Kidney (tissue), 22 donors: ENCODE measurements at places on chromosomes 7 and 10. TPM values are rescaled to one million over a fixed set of nuclear protein-coding genes. Genes with fewer than 3 reads are reported as not detected.

- no peak overlapping the region for H3K27ac ChIP-seq
- H3K36me3 ChIP-seq, result peaks cover 16% of the 10 kb centered on the region
- no peaks in the 10 kb centered on the region for H3K4me1 ChIP-seq
- no peak overlapping the region for H3K4me3 ChIP-seq
- H3K27me3 ChIP-seq, result no peaks in the 10 kb centered on the region
These were observed 7.2 kb upstream of the PPP3CB start for GRCh38 chr10:73503037-73503436.

GRCh38 chr10:33453081-33454025 lies 118.9 kb upstream of the NRP1 start:
- DNase-seq, result no peak
- no peak overlapping the region for H3K27ac ChIP-seq
- H3K4me1 ChIP-seq, result no peaks in the 10 kb centered on the region
- H3K36me3 ChIP-seq, result no peaks in the 10 kb centered on the region
- H3K27me3 ChIP-seq, result no peaks in the 10 kb centered on the region

DNA sequence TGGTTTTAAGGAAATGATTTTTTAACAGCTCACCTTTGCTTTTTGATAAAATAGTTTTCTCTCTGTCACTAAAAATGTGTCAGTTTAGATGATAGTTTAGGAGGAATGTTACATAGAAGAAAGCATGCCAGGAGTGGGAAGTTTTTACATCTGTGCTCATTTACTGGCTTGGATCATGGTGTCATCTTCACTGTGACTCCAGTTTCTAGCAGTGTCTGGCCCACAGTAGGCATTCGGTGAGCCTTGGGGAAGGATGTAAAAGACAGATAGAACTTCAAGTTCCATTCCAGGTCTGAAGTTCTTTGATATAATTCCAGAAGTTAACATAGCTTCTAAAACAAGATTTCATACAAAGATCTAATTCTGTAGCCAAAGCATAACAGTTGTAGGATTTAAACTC lies 259.2 kb downstream of the BICC1 start:
- no peaks in the 10 kb centered on the region for H3K27me3 ChIP-seq
- H3K27ac ChIP-seq, result no peak overlapping the region
- no peak for DNase-seq

DNA sequence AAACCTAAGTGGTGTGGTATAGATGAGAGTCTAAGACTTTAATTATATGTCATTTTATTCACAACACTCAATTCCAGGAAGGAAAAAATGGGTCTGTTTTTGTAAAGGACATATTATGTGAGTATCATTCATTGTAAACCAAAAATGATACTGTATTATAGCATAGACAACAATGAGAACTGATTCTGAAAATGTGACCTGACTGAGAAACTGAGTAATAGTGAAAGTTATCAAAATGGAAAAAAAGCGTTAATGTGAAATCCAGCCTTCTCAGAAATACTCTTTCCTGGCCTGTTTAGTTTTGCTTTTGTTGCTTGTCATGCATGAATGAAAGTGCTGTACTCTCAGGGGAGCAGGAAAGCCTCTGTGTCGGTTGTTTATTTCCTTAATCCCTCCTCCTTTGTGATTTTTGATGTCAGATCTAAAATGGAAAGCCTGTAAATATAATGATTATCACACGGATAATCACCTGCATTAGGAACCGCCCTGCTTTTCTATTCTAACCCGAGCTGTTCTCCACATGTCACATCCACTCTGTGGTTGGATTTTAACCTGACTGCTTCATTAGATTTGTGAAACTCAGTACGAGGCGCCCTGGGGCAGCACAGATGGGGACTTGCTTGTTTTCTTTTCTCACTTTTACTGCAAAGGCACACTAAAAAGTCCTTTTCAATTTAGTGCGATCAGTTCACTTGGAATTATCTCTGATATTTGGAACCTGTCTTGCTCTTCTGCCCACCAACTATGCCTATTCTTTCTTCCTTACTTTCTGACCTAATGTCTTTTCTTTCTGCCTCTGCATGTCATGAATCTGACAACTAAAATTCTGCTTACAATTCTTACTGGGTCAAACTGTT lies 240.9 kb upstream of the KAT6B start:
- no peaks in the 10 kb centered on the region for H3K27me3 ChIP-seq
- no peaks in the 10 kb centered on the region for H3K36me3 ChIP-seq
- no peak for DNase-seq
- peak overlapping the region; percentile 48 for H3K4me3 ChIP-seq

DNA sequence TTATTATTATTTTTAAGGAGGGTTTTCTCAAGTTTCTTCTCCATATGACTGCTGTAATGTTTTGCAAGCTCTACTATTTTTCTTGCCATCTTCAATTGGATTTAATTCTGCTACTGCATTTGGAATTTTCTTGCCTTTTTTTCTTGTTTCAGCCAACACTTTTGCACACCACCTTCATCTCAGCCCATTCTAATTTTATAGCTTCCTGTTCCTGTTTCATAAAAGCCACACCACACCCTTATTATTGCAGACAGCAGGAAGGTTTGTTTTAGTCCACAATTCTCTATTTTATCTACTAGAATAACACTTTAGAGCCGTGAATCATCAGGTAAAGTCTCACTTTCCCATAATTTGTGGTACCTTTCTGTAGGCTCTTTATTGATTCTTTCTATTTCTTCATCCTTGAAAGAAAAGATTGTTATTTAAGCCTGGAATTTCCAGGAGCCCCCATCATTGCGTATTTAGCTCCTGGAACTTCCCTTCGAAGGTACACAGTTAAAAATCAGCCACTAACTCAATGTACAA lies 209.3 kb upstream of the TBX20 start:
- no peak overlapping the region for H3K4me3 ChIP-seq
- H3K36me3 ChIP-seq, result no peaks in the 10 kb centered on the region
- no peak overlapping the region for H3K27ac ChIP-seq

- no peaks in the 10 kb centered on the region for H3K36me3 ChIP-seq
- peaks cover 2% of the 10 kb centered on the region for H3K4me1 ChIP-seq
- H3K27ac ChIP-seq, result no peak overlapping the region
- no peak for DNase-seq
These were observed 29.8 kb downstream of the GSDME start for GRCh38 chr7:24727154-24728120.

The VWDE gene
- 1.5 TPM for total RNA-seq

The WNT2 gene
- total RNA-seq, result 0.57 TPM

The FAM241B gene
- 7.6 TPM for total RNA-seq

The TEX36 gene
- total RNA-seq, result not detected

The ANKRD7 gene
- total RNA-seq, result 3.0 TPM

The PTPRZ1 gene
- total RNA-seq, result 0.98 TPM
